ENCODE measurements at places on chromosomes 1 and 21.
A peak's percentile ranks its signal among the peaks of the same experiment; 100 is the strongest.

- no peak for DNase-seq
Measured at GRCh38 chr1:236458996-236459395, 64.8 kb upstream of the LGALS8 start.

DNA sequence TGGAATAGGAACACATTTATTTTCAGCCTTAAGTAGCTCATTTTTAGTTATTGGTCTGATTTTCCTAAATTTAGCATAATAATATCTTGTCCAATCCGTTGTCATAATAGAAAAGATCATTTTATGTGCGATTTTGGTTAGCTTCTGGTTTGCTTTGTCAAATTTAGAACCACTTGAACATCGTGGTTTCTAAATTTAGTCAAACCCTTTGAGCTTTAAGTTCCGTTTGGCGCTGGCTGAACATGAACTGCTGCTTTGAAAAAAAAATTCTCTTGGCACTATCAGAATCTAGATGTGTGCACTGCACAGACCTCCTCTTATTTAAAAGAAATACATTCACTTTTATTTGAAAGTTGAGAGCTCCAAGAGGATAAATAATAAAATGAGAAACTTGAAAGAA is 370.6 kb downstream of the PTPRC start:
- no peak for DNase-seq

DNA sequence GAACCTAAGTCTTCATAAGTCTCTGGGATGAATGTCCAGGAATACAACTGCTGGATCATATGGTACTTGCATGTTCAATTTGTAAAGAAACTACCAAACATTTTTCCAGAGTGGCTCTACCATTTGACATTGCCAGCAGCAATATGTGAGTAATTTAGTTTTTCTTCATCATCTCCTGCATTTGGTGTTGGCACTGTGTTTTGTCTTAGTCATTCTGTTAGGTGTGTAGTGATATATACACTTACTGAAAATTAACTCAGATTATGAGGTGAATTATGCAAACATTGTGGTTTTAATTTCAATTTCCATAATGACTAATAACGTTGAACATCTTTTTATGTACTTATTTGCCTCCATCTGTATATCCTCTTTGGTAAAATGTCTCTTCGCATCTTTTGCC is 138.7 kb downstream of the LRRC40 start:
- no peak for DNase-seq

- DNase-seq: no peak
Measured at GRCh38 chr1:17874231-17874630, 119.1 kb downstream of the ACTL8 start.

DNA sequence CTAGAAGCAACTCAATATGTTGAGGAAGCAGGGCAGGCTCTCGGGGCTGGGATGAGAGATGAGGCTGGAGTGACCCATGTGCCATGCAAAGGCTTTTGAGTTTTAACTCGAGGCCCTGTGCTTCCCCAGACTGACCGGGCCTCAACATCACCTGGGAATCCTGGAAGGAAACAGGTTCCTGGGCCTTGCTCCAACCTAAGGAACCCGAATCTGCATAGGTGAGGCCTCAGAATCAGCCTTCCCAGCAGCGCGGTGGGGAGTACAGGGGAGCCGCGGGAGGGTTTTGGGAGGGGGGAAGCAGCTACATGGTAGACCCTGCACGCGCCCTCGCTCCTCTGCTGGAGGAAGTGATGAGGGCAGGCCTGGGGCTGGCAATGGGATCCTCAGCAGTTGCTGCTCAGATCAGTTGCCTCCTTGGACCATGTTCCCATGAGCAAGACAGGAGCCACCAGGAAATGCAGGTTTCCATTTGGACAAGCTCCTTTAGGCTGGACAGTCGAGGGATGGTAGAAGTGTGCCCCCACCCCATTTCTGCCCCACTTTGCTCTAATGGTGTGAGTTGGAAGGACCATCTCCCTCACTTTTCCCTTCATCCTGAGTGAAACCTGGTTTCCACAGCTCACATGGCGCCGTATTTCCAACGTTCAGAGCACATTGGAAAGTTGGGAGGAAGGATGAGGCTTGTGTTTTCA is 4.5 kb upstream of the KIAA1614 start:
- DNase-seq: no peak

DNA sequence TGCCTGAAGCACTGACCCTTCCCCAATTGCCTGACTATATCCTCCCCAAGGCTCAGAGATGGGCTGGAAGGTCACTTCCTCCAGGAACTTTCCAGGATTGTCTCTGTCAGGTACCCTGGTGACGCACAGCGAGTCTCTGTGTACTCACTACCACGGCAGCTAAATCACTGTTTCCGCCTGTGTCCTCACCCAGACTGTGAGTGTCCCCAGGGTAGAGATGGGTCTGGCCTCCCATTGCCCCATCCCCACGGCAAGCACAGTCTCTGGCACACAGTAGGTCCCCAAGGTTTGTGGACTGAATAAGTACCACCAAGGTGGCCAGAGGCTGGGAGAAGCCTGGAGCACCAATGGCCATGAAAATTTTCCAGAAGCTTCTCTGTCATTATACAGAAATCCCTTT is 93.8 kb upstream of the RUNX3 start:
- no peak for DNase-seq

DNA sequence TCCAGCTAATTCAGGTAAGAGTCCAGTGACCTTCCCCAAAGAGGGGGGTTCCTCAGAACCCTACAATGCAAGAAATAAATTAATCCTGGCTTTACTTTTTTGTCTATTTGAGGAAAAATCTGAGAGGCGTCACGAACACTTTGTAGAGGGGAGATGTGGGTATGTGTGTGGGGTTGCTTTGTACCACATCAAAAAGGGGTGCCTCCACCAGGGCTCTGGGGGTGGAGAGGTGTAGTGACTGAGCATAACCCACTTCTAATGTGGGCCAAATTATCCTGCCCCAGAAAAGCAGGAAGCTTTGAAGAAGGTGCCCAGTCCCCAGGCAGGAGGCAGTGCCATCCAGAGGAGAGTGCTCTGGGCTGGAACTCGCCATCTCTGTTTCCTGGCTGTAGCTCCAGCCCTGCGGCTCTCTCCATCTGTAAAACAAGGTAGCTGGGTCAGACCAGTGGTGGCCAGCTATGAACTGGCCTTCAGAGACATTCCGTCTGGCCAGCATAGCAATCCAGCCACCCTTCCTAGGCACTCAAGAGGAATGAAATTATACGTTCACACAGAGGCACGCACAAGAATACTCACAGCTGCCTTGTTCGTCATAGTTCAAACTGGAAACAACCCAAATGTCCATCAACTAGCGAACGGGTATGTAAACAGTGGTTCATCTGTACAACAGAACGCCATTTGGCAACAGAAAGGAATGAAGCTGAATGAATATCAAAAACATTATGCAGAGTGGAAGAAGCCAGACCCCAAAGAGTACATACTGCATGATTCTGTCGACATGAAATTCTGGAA is 45.4 kb upstream of the TNFRSF1B start:
- no peak for DNase-seq

DNA sequence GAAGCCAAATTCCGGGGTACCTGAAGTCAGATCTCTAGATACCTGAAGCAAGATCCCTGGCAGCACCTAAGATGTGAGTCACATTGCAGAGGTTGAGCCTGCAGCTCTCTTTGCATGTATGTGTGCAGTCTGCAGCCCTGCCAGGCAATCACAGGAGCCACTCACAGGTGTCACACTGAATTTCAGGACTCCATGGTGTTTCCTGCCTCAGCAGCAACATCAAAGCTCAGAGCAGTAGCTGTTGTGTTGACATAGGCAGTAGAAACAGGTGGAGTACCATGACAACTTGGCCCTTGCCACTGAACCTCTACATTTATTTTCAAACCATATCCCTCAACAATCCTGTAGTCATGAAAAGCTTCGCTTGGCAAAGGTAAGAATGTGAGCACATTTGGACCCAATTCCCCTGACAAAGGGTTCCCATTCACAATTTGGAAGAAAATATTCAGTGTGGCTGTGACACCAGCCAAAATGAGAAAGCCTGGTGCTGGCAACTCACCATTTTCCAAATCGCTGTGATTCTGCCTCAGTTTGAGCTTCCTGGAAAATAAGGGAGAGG is 419.8 kb upstream of the NFIA start:
- DNase-seq: peak; percentile 36

GRCh38 chr1:230869500-230869899 is 1.2 kb upstream of the C1orf198 start:
- DNase-seq: no peak

DNA sequence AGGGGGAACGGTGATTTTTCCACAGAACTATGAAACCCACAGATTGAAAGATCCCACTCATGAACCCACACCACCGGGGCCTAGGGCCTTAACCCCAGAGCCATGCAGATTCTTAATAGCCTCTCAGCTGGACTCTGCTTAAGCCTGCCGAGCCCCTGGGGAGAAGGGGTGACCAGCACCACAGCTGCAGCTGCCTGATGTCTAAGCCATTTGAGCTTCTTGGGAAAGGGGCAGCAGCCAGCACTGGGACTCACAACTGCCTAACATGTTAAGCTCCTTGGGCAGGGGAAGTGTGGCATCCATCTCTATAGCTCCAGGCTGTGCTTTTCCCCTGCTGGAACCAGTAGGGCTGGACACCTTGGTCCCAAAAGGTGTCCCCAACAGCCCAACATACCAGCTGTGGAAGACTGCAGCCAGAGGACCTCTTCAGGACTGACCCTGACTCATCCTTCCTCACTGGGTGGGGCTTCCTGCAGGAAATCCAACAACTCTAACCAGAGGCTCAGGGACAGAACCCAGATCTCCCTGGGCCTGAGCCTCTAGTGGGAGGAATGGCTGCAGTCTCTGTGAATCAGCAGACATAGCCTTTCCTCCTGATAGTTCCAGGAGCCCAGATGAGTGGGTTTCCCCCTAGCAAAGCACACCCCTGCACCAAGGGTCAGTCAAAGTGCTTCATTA is 34.6 kb upstream of the FMO3 start:
- DNase-seq: no peak

DNA sequence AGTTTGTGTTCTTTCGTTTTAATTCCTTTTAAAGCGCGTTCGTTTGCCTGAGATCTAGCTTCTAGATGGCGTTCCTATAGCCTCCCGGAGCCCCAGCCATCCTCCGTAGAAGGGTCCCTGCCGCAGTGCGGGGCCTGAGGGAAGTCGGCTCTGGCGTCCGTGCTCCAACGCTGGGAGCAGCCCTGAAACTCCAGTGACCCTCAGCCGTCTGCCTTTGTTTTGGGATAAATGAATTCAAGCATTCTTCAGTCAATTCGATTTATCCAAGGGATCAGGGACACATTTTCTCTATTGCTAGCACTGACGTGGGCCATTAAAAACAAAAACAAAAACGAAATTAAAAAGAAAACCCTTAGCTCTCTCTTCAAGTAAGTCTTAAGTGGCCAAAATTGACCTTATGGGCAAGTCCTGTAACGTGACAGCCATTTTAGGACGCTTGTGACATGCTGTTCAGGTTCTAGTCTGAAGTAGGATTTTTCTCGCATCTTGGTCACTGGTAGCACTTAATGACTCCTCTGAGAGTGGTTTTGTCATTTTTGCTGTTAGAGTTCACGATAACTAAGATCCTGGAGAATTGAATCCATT is 742 bp upstream of the HSPA13 start:
- DNase-seq: no peak

- no peak for DNase-seq
Measured at GRCh38 chr1:102050556-102050955, 53.8 kb upstream of the OLFM3 start.

- DNase-seq: peak; percentile 45
Measured at GRCh38 chr21:42550817-42551216, 37.2 kb downstream of the SLC37A1 start.

GRCh38 chr1:55547405-55547804 is 332.2 kb upstream of the USP24 start:
- no peak for DNase-seq

DNA sequence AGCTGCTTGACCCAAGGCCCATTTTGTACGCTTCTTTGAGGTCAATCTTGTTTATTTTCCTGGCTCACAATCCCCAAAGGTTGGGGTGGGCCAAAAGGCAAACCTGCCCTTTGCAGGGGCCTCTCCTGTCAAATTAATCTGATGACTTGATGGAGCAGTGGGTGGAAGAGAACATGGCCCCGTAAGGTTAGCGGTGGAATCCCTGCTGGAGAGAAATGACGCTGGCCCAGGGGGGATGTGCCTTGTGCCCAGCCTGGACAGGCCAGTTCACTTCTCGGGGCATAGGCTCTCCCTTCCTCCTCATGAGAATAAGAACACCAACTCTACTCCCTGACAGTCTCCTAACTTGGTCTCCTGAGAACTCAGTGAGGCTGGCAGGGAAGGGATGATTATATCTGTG is 40.5 kb downstream of the C1orf198 start:
- no peak for DNase-seq

DNA sequence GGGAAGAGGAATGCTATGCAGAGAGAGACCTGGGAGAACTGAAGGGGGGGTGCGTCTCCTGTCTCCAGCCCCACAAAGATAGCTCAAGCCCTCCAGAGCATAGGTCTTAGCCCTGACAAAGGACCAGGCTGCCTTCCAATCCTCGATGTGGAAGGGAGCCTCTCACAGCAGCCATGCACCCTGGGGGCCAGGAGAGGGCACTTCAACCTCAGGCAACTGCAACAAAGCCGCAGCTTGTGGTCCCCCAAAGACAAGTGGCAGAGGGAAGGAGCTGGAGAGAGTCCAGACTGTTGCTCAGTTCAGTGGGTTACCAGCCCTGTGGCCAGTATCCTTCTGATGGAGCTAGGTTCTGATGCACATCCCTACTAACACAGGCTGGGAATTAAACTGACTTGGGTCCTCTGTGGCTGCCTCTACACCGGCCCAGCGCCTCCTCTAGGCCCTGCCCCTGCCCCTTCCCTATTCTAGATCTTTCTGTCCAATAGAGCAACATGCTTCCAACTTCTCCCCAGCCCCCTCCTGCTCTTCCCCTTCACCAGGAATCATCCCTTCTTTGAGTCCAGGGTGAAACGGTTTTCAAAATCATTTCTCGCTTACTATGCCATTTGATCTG is 100.7 kb upstream of the SPATA6 start:
- DNase-seq: peak; percentile 86

- DNase-seq: no peak
Measured at GRCh38 chr1:227944090-227944930, 3.4 kb downstream of the WNT9A start.

GRCh38 chr21:29347274-29347681 is 48.6 kb downstream of the BACH1 start:
- no peak for DNase-seq

- no peak for DNase-seq
Measured at GRCh38 chr1:38585971-38586370, 273.6 kb downstream of the RRAGC start.

- DNase-seq: no peak
Measured at GRCh38 chr1:166069390-166069789, 97.4 kb downstream of the FAM78B start.

- no peak for DNase-seq
Measured at GRCh38 chr21:28587748-28588147, 404.9 kb downstream of the LTN1 start.

GRCh38 chr1:228465141-228465540 is 22.0 kb upstream of the RNF187 start:
- DNase-seq: no peak

DNA sequence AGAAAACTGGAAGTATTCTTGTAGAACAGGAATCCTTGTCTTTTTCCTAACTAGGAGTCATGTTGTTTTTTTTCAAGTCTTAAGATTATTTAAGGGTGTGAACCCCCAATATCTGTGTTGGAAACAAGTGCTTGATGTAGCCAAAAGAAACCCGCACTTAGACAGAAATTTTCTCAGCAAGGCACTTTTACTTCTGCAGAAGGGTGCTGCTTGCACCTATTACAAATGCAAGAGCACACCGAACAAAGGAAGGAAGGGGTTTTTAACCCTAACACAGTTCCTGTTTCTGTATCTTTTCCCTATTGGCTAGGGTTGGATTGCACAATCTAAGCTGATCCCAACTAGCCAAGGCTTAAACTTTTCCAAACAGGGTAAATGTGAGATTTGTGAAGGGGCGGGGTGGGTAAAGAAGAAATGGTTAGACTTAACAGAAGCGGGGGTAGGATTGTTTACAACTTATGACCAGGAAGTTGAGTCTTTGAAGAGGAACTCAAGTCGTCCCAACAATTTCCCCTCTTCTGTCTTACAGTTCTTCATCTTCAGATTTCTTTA is 75.1 kb downstream of the ZFYVE9 start:
- DNase-seq: no peak

Measured in NCI-H2081 (cell line).